ENCODE measurements at places on chromosomes 16 and 17. TPM values are rescaled to one million over a fixed set of nuclear protein-coding genes. Genes with fewer than 3 reads are reported as not detected.

ST3GAL2 gene
- 26.0 TPM for total RNA-seq

IKZF3 gene
- 0.18 TPM for total RNA-seq

ADAM11 gene
- total RNA-seq = 1.3 TPM

ZDHHC1 gene
- 20.4 TPM for total RNA-seq

SOCS1 gene
- total RNA-seq = 0.89 TPM

DHX40 gene
- 40.7 TPM for total RNA-seq

KCNH6 gene
- not detected for total RNA-seq

DOC2A gene
- 0.22 TPM for total RNA-seq

FN3K gene
- total RNA-seq = 4.9 TPM

TSC2 gene
- 31.8 TPM for total RNA-seq

KIF19 gene
- 1.6 TPM for total RNA-seq

DHX58 gene
- 8.1 TPM for total RNA-seq

VMO1 gene
- total RNA-seq = 8.2 TPM

NAGLU gene
- 17.1 TPM for total RNA-seq
